ENCODE measurements at places on chromosomes 1 and 21.

DNA sequence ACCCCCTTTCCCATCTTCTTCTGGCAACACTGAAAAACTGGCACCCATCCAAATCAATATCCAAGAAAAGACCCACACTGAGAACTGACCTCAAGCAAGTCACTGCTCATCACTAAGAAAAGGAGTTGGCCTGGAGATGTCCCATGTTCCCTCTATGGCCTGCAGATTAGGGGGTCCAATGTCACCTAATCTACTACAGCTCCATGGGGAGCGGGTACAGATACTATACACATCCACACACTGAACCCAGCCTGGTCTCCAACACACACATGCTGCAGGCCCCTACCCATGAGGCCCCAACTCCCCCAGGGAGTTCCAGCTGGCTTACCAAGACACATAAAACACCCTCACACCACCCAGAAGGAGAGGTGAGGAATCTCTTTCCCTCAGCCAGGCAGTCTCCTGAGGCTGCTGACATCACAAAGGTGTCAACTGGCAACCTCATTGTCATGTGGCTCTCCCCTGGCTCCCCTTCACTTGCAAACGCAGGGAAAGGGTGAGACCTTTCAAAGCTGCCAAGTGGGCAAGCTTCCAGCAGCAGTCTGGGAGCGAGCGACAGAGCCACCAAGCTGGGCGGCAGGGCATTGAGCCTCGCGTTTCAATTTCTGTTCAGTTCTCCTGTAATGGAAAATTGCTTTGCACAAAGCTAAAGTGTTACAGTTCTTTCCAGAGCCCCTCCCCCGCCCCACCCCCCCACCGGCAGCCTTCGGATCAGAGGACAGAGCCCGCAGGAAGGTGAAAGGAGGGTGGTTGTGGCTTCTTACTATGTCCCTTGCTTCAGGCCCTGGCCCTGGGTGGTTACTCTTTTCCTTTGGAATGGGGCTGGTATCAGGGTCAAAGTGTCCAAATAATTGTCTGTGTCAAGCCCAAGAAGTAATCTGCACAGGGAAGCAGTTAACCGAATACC lies at the start of gene LRRC52:
LRRC52 (plus strand) TSS at position 469 of the 907 bp plus-strand sequence; CDS start at position 766, 297 bp downstream.
- ATAC-seq: no peak

DNA sequence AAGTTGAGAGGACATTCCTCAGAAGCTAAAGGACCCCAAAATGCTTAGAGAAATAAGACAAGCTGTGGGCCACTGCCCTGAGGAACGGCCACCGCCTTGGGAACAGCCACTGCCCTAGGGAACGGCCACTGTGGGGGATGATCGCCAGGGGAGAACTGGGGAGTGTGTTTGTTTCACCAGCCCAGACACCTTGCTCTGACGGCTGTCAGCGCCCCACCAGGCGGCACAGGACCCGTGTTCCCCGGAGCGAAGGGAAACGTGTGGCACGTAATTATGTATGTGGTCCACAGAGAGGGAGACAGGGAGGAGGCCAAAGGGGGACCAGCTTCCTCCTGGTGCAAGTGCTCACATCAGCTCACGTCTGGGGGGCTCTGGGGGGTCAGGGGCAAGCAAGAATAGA lies 45.8 kb upstream of the RIPK4 start:
- ATAC-seq: no peak

GRCh38 chr1:248811514-248812490 lies 13.9 kb downstream of the SH3BP5L start:
- no peak for ATAC-seq

GRCh38 chr21:46385846-46386733 lies 62.1 kb downstream of the PCNT start:
- no peak for ATAC-seq

DNA sequence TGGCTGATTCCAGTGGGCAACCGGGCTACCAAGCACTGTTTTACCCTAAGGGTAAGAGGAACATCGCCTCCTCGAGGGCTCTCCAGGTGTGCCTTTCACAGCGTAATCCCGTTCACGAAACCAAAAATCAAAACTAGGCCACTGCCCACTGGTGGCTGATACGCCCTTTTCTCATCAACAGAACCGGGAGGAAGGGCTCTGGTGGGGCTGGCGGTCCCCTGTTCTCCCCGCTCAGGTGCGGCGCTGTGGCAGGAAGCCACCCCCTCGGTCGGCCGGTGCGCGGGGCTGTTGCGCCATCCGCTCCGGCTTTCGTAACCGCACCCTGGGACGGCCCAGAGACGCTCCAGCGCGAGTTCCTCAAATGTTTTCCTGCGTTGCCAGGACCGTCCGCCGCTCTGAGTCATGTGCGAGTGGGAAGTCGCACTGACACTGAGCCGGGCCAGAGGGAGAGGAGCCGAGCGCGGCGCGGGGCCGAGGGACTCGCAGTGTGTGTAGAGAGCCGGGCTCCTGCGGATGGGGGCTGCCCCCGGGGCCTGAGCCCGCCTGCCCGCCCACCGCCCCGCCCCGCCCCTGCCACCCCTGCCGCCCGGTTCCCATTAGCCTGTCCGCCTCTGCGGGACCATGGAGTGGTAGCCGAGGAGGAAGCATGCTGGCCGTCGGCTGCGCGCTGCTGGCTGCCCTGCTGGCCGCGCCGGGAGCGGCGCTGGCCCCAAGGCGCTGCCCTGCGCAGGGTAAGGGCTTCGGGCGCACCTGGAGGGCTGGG lies at the start of gene IL6R:
IL6R (plus strand) TSS at position 360 of the 763 bp plus-strand sequence; CDS start at position 647, 287 bp downstream.
- peak; percentile 50 for ATAC-seq

GRCh38 chr1:193104907-193105820 lies at the start of gene GLRX2:
TSS of gene GLRX2 (minus strand) at chr1:193105414. CDS start at chr1:193105382, 32 bp downstream.
- ATAC-seq: peak; percentile 90

- no peak for ATAC-seq
These were observed 27.7 kb downstream of the ACOT11 start for GRCh38 chr1:54575605-54576290.

DNA sequence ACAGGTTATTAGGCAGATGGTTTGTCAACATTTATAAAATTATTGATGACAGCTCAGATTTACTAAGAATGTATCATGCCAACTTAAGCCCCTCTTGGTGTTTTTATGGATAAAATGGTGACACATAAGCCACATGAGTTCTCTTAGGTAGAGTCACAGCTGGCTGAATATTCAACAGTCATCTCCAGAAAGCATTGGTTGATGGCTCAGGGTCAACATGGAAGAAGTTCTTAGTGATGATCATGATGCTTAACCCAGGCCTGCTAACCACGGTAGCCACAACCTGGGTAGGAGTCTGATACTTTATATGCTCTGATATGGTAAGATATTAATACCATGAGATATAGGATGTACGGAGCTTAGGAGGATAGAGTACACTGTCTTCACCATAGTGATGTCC lies 46.4 kb upstream of the SIPA1L2 start:
- no peak for ATAC-seq

DNA sequence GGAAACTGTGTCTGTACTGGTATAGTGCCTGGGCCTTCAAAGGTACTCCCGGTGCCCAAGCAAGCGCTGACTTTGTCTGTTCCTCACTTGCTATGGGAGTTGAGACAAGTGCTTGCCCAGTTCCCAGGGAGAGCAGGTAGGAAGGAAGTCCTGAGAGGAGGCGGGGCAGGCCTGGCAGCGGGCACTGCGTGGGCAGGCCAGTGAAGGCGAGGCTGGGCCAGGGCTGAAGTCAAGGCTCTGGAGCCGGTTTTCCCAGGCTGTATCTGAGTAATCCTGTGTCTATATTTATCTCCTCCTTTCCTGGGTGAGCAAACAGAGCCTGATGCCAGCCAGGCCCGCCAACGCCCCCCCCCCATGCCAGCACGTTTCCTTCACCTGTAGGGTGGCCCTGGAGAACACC lies 15.9 kb upstream of the EDN2 start:
- ATAC-seq: no peak

DNA sequence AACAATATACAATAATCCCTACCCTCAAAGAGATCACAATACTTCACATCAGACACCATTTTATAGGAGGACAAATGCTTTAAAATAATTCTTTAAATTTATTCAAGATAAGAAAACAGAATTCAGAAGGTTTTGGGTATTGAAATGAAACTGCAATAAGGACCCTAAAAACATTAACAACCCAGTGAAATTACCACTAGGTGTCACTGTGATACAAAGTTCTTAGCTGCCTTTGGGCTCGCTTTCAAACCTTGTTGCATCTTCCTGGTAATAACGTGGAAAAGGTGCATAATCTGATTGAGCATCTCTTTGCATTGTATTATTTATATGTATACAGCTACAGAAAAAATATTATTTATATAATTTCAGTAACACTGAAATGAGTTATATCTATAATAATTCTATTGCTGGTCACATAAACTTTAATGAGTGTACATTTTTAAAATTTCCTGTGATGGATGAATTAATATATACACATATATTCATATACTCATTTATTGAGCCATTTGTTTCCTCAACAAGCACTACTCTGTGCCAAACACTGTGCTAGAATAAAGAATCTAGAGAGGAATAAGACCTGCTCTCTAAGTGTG lies 185.2 kb downstream of the FAF1 start:
- ATAC-seq: no peak

DNA sequence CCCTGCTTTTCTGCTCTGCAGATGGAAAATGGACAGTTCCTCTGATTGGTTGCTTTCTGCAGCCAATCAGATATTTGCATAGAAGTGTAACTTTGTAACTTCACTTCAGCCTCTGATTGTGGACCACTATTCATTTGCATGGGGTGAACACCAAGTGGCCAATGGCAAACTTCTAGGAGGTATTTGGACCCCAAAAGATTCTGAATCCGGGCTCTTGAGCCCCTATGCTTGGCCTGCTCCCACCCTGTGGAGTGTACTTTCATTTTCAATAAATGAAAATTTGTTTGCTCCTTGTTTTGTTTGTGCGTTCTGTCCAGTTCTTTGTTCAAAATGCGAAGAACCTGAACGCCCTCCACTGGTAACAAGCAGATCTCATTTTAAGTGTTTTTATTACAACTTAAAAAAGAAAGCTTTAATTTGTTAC lies 6.4 kb upstream of the GSTM4 start:
- no peak for ATAC-seq

All from activated CD4-positive, CD25-positive, alpha-beta regulatory T cell treated with anti-CD3 and anti-CD28 coated beads, Interleukin-2, amount 50 U/mL, for 24 hours (primary cell).